Activated CD4-positive, alpha-beta T cell treated with anti-CD3 and anti-CD28 coated beads, Interleukin-2, Interleukin-6, amounts not matched to agents 100 ng/mL and 50 ng/mL, durations not matched to agents 16 hours and 8 hours (primary cell): ENCODE measurements at places on chromosomes 11 and 22.
A peak's percentile ranks its signal among the peaks of the same experiment; 100 is the strongest.

GRCh38 chr22:26617271-26618199 is at the start of gene CRYBB1:
TSS of gene CRYBB1 (minus strand) at chr22:26618027. CDS start at chr22:26616319, 1,708 bp downstream.
- no peak for DNase-seq

DNA sequence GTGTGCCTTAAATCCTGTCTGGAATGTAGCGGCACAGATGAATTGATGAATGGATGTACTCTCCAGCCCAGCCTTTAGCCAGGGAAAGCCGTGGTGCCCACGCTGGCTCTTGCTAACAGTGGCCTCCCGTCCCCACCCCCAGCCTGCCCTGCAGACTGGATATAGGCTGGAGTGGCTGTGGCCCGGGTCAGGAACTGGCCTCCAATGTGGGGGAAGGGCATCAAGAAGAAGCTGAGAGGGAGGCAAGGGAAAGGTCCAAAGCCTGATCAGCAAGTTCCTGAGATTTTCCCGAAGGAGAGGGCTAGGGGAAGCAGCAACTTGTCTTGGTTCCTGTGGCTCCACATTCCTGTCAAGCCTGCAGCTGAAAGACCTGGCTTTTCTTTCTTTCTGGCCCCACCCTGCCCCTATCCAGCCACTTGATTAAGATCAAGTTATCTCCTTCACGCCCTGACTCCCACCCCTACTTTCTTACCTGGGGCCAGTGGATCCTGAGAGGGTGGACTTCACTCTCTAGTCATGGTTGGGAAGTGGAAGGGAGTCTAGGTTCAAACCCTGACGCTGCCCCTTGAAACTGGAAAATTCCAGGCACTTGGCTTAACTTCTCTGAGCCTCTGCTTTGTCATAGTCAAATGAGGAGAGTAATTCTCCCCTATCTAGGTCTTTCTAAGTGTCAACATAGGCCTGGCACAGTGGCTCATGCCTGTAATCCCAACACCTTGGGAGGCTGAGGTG is 11.0 kb upstream of the MICALL1 start:
- DNase-seq: no peak

DNA sequence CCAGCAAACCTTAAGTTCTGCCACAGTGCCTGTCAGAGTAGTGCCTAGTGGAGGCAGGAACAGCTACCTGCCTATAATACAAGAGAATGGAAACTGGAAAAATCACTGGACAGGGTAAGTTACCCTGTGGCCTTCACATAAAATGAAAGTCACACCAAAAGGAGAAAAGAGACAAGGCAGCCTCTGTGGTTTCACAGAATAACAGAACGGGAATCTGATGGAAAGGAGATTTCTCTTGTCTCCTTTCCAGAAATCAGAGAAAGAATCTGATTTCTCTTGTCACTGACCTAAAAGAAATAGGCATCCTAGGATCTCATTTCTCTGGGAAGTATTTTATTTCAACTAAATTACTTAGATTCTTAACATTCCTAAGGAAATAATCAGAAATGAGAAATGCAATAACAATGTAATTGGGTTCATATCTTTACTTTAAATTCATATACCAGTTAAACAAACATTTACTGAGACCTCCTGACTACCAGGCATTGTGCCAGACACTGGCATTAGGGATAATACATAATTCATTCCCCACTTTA is 41.6 kb downstream of the PRCP start:
- no peak for DNase-seq

- DNase-seq: peak; percentile 40
Measured at GRCh38 chr22:35301372-35301874, 1.7 kb downstream of the TOM1 start.

DNA sequence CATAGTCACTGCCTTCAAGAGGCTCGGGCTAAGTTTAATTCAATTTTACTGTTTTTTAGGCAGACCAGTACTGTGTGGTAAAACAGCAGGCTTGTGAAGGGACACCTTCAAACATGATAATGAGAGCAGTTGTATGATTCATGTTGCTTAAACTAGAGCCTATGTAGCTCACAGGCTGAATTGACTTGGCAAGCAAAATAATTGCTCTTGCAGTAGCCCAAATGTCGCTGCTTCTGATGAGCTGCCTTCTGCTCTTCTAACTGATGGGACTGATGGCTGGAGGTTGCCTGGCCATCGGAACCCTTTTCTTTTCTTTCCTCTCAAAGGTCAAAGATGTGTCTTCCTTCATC is 137.6 kb downstream of the MAML2 start:
- DNase-seq: peak; percentile 44

- no peak for DNase-seq
Measured at GRCh38 chr11:62399878-62400266, 19.0 kb upstream of the SCGB1A1 start.

- no peak for DNase-seq
Measured at GRCh38 chr11:22584976-22585375, 40.6 kb downstream of the FANCF start.

DNA sequence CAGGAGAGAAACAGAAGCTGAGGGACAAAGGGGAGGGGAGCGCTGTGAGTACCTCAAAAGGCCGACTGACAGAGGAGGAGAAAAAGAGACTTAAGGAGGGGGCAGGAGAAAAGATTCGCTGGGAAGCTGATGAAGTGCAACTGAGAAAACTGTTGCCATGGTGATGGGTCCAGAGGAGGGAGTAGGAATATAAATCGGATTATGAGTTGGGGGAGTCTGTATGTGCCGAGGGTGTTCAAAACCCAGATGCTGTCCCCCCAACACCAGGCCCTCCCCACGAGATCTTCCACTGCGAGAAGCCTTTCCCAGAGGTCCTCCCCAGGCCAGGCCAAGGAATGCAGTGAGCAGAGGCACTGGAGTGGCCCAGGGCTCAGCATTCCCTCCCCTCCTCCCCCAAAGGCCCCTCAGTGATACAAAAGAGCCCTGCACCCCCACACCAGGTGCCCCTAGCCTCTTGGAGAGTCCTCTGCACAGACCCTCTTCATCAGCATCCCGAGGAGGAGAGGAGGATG is 13.7 kb upstream of the BCL9L start:
- no peak for DNase-seq

DNA sequence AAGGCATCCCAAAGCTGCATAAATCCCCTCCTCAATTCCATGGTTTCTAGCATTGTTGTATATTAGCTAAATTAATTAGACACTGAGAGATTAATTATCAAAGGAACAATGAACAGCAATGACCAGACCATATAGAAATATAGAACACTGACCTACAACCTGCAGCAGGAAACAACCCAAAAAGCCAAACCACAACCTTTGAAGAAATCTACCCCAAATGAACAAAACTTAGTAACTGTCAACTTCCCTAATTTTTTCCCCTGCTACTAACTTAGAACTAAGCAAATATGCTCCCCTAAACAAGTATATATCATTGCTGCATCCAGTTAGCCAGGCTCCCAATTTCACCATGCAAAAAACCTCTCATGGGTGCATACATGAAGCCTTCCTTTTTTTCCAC is 268.0 kb upstream of the ANO3 start:
- no peak for DNase-seq

GRCh38 chr11:67530282-67530592 is 7.0 kb upstream of the CABP2 start:
- no peak for DNase-seq

DNA sequence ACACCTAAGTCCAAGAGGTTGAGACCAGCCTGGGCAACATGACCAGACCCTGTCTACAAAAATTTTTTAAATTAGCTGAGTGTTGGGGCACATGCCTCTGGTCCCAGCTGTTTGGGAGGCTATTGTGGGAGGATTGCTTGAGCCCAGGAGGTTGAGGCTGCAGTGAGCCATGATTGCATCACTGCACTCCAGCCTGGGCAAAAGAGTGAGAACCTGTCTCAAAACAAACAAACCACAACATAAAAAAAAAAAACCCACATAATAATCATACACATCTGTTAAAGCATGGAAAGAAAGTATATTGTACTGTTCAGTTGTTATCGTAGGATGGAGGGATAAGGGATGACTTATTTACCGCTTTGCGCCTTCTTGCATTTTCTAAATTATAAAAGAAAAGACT is 35.9 kb upstream of the GRK2 start:
- DNase-seq: no peak

DNA sequence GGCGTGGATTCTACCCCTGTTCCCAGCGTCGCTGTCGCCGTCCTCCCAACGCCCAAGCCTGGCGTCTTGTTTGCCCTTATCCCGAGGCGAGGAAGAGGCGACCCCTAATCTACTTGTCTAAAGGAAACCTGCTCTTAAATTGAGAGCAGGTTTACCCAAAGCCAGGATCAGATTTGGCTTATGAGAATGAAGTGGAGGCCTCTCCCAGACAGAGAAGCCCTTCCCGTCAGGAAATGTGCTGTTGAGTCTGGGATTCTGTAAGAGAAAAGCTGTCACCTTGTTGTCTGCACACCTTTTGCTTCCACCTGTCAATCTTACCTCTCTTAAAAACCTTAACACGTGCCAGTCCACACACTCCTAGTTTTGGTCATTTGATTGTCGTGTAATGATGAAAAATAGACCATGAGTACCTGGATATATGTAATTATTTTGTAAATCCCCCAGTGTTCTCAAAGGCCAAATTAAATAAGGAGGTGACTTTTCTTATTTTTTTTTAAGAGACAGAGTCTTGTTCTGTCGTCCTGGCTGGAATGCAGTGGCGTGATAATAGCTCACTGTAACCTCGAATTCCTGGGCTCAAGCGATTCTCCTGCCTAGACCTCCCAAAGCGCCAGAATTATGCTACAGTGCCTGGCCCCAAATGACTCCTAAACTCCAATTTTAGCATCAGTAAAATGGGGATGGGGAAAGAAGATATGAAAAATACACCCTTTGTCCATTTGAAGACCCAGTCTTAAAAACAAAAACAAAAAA is 627 bp downstream of the GTF2H1 start:
- DNase-seq: no peak

- no peak for DNase-seq
Measured at GRCh38 chr11:71250523-71251150, 1.7 kb downstream of the SHANK2 start.

- no peak for DNase-seq
Measured at GRCh38 chr11:118856314-118856713, 27.4 kb upstream of the CXCR5 start.

GRCh38 chr22:38228873-38229740 is 27.3 kb downstream of the MAFF start:
- DNase-seq: no peak

GRCh38 chr11:123742724-123743120 is 1.3 kb upstream of the ZNF202 start:
- DNase-seq: no peak

GRCh38 chr22:45008186-45008681 is 1.6 kb downstream of the PHF21B start:
- no peak for DNase-seq

GRCh38 chr11:23789200-23789853 is 707.5 kb upstream of the LUZP2 start:
- DNase-seq: no peak

DNA sequence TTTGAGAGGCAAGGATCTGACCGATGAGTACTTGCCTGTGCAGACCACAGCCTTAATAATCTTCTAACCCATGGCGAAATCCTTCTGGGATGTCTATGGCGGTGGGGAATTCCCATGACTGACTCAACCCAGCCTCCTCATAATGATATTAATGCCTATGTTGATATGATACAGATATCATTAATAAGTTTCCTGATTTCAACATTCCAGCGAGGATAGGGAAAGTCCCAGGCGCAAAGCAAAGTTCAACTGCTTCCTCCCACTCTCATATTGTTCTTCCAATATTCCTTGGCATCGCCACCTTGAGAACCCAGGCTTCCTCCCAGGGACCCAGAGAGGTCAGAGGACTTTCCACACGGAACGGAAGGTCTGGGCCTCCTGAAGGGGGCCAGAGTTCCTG is 110.3 kb upstream of the TMEM45B start:
- DNase-seq: no peak

- DNase-seq: no peak
Measured at GRCh38 chr11:57675176-57675941, 7.4 kb downstream of the ZDHHC5 start.
